ENCODE measurements at places on chromosomes 6 and 20.

GRCh38 chr20:63734946-63735858, 1.3 kb upstream of the LIME1 start:
- DNase-seq = no peak

- DNase-seq = no peak
Observed at GRCh38 chr6:154689493-154690255, 43.5 kb upstream of the SCAF8 start.

DNA sequence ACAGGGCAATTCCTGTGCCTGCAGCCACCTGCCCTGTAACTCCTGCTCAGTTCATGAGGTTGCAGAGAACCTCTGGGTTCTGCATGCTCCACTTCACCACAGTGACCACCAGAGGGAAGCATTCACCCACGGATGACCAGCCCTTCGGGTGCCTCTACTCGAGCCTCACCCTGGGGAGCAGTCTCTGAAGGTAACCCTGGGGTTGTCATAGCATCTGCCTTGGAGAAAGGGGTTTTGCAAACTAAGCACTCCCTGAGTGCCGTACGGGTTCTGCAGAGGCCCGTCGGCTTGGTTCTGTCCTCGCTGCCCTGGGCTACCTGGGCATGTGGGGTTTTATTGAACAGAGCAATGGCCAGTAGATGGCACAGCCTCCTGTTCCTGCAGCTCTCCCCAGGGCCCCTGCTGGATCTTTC, 10.2 kb upstream of the CST5 start:
- peak; percentile 54 for DNase-seq

- DNase-seq = no peak
Observed at GRCh38 chr6:46896871-46897270, 24.9 kb downstream of the ADGRF5 start.

GRCh38 chr6:36807750-36808149, 31.5 kb downstream of the CPNE5 start:
- no peak for DNase-seq

GRCh38 chr6:167648501-167649278, 178.0 kb upstream of the AFDN start:
- DNase-seq = no peak

GRCh38 chr20:17654649-17655285, 27.3 kb downstream of the RRBP1 start:
- DNase-seq = no peak

GRCh38 chr20:24977797-24978196, 14.8 kb downstream of the APMAP start:
- no peak for DNase-seq

DNA sequence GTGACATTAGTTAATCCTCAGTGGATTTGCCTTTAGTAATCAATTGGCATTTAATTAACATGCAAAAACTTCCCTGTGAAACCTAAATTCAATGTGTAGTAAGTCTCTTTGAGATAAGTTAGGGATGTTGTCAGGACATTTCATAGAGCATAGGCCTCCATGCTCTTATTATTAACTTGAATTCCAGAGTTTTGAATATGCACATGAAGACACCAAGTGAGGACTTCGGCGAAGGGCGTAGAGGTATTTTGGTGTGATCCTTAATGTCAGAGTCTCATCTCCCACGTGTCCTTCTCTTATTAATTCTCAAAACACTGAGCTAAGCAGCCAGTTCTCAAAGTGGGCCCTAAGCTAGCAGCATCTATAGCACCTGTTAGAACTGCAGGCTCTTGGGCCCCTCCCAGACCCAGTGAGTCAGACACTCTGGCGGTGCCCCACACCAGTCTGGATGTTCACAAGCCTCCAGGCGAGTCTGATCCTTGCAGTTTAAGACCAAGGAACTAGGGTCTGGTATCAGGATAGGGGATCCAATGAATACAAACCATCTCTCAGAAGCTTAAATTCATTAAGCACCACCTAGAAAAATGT, 292.1 kb downstream of the QKI start:
- no peak for DNase-seq

DNA sequence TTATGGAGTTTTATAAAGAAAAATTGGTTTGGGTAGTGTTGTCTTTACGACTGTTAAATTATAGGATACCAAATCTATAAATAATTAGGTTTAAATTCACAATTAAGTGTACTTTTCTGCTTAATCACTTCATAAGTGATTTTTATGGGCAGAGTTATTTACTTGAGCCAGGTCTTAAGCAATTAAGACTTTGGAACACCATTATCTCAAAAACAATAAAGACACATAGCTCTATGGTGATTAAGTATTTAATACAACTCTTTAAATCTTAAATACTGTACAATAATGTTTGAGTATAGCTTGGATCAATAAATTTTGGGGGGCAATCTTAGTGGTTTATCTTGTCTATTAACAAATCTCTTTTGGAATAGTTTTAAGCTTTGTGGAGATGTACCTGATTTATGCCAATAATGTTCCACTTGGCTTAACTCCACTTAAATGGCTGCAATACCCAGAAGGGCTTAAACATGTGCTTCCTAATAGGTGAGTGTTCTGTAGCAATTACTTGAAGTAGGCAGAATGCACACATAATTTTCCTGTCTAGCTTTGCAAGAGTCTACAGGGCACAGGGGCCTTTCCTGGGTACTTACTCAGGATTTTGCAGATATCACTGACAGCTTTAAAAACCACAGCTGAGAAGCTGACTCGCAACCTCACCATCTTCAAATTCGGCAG, 7.5 kb downstream of the FERMT1 start:
- DNase-seq = no peak

GRCh38 chr6:157233686-157234085, 89.6 kb downstream of the TMEM242 start:
- no peak for DNase-seq

DNA sequence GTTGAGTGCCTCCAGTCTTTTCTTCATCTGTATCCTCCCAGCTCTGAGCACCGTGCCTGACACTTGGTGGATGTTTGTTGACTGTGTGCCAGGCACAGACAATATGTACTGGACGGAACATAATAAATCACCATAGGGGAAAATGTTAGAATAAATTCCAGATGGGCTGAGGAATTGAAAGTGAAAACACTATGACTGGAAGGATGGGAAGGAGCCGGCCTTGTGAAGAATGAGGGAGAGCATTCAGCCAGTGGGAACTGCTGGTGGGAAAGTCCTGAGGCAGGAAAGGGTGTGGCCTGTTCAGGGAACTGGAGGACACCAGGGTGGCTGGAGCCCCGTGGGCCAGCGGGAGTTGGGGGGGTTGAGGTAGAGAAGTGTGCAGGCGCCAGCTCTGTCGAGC, 75.4 kb downstream of the MTHFD1L start:
- DNase-seq = no peak

GRCh38 chr20:50712771-50713656, 18.4 kb upstream of the PARD6B start:
- no peak for DNase-seq

GRCh38 chr20:25486377-25486776, 78.9 kb downstream of the GINS1 start:
- DNase-seq = no peak

DNA sequence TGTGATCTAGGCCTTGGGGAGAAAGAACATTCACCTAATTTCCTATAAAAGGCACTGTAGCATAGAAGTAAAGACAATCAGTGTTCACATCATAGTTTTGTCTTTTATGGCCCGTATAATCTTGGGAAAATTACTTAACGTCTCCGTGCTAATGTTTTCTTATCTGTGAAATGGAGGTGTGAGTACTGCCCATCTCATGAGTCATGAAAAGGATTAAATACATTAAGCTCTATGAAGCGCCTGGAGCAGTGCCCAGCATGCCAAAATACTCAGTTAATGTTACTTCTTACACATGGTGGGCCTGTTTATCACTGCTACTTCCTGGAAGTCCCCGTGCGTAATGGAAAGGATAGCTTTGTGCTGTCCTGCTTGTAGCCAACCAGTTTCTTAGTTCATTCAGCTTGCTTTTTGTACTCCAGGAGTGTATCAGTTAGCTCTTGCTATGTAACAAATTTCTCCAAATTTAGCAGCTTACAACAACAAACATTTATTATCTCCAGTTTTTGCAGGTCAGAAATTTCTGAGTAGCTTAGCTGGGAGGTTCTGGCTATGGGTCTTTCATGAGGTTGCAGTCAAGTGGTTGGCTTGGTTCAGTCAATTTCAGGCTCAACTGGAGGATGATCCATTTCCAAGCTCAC, 103.6 kb upstream of the BMP2 start:
- no peak for DNase-seq

DNA sequence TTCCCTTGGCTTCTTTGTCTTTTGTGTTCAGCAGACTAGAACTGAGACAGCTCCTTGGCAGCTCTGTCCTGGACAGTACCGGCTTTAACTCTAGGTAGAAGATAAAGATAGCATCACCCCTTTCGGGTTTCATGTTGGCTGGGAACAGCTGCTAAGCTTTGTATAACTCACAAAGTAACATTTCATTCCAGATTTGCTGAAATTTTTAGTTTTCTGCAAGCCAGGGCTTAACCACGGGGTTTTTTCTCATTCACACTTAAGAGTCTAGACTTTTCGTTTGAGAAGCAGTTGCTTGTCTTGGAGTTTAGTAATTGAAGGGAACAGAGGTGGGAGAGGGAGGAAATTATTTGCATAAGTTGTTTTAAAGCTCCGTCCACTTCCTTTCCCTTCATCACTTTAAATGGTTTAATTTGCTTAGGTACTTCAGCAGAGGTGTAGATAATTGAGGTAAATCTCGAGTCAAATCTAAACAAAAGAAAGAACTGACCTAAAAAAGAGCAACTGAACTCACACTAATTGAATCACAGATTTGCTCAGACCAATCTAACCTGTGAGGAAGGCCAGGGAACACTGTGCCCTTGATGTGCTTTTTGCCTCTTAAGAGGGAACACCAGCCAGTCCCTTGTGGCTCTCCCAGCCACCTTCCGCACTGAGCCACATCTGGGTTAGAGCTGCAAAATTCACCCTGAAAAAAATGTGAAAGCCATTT, 48.3 kb downstream of the RREB1 start:
- no peak for DNase-seq

GRCh38 chr6:71400852-71401251, 112.2 kb downstream of the OGFRL1 start:
- DNase-seq = no peak

GRCh38 chr6:126388104-126388598, 48.2 kb downstream of the CENPW start:
- no peak for DNase-seq

GRCh38 chr6:88825856-88826255, 137.6 kb downstream of the RNGTT start:
- no peak for DNase-seq

DNA sequence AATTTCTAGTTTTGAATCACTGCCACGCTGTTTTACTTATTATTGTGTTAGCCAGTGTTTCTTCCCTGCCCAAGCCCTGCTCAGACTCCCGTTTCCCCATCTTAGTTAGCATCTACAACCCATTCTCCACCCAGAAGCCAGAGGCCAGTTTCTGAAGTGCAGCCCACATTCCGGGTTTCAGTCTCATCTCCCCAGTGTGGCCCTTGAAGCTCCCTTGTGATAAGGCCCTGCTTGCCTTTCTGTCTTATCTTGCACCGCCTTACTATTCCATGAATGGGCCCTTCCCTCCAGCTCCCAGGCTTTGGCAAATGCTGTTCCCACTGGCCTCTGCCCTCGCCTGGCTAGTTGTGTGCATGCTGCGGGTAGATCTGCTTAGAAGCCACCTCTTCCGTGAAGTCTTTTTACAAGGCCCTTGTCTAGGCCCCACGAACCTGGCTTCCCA, 41.1 kb downstream of the TOX2 start:
- no peak for DNase-seq

- no peak for DNase-seq
Observed at GRCh38 chr20:34337982-34338726, 24.9 kb upstream of the ITCH start.

GRCh38 chr6:133568970-133569889, 319.7 kb upstream of the TCF21 start:
- DNase-seq = no peak

GRCh38 chr6:27662769-27663168, 189.9 kb upstream of the ZNF184 start:
- no peak for DNase-seq

All from activated T-helper 1 cell treated with anti-CD3 and anti-CD28 coated beads, Interleukin-12 subunit alpha, Interleukin-12 subunit beta, Interleukin-2, Interleukin-4 antibody, amounts not matched to agents 30 ng/mL and 10 ng/mL and 1 ng/mL, durations not matched to agents 14 hours and 24 hours and 36 hours (primary cell).